ENCODE measurements at places on chromosomes 6 and 20. TPM values are rescaled to one million over a fixed set of nuclear protein-coding genes. Genes with fewer than 3 reads are reported as not detected.
A peak's percentile ranks its signal among the peaks of the same experiment; 100 is the strongest.

The SAYSD1 gene
- total RNA-seq, result 7.4 TPM

DNA sequence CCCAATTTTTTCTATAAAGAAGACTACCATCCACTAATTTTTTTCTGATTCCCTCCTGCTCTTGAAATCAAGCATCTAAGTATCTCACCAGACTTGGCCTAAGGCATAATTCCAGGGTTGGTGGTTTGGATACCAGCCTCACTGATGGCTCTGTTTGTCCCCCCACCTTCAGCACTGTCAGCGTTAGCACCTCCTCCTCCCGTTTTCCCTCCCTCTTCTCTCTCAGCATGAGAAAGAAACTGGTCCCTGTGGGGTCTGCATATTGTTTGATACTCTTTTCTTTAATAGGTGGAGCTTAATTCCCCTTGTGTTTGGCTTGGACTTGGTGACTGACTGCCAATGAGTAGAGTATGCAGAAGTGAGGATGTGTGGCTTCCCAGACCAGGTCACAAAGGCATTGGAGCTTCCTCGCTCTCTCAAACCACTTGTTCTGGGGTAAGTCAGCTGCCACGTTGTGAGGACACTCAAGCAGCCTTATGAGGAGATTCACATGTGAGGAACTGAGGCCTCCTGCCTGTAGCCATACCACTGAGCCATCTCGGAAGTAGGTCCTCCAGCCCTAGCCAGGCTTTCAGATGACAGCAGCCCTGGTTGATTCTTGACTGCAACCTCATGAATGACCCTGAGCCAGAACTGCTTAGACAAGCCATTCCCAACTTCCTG lies 65.2 kb downstream of the RIOK1 start:
- H3K36me3 ChIP-seq, result no peaks in the 10 kb centered on the region
- DNase-seq, result no peak
- no peak overlapping the region for H3K27ac ChIP-seq

- H3K27me3 ChIP-seq, result peaks cover 6% of the 10 kb centered on the region
- H3K4me1 ChIP-seq, result peaks cover 8% of the 10 kb centered on the region
- no peak overlapping the region for H3K27ac ChIP-seq
- DNase-seq, result no peak
Measured at GRCh38 chr6:151257985-151258445, 18.2 kb downstream of the AKAP12 start.

DNA sequence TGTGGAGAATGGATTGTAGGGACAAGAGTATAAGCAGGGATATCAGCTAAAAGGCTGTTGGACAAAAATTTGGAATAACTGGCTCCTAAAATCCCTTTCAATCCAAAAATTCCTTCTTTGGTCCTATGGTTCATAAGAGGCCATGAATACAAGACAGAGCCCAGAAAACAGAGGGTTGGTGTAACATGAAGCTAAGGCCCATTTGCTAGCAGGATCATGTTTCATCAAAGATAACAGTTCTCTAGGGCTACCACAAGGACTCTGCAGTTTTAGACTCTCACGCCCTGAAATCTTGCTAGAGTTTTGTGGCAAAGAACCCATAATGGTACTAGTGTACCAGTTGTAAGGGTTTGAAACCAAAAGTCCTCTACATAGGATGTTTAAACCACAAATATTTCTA lies 327.8 kb upstream of the TBX18 start:
- H3K27ac ChIP-seq, result no peak overlapping the region
- no peaks in the 10 kb centered on the region for H3K27me3 ChIP-seq
- no peaks in the 10 kb centered on the region for H3K36me3 ChIP-seq
- no peaks in the 10 kb centered on the region for H3K4me1 ChIP-seq
- H3K4me3 ChIP-seq, result no peak overlapping the region
- DNase-seq, result no peak

GRCh38 chr6:43263314-43264178 lies 20.3 kb downstream of the TTBK1 start:
- no peak overlapping the region for H3K27ac ChIP-seq
- peaks cover 25% of the 10 kb centered on the region for H3K27me3 ChIP-seq
- 0 out of 2 replicates have a peak, but pooled peaks cover under 1% of the 10 kb centered on the region for H3K4me1 ChIP-seq
- no peaks in the 10 kb centered on the region for H3K36me3 ChIP-seq
- DNase-seq, result peak; percentile 63

The EPM2A gene
- 3.8 TPM for total RNA-seq

GRCh38 chr6:42860036-42860435 lies 19.4 kb upstream of the RPL7L1 start:
- DNase-seq, result no peak
- H3K4me3 ChIP-seq, result no peak overlapping the region
- H3K27ac ChIP-seq, result no peak overlapping the region
- 0 out of 2 replicates have a peak, but pooled peaks cover 4% of the 10 kb centered on the region for H3K4me1 ChIP-seq
- peaks cover 10% of the 10 kb centered on the region for H3K36me3 ChIP-seq

DNA sequence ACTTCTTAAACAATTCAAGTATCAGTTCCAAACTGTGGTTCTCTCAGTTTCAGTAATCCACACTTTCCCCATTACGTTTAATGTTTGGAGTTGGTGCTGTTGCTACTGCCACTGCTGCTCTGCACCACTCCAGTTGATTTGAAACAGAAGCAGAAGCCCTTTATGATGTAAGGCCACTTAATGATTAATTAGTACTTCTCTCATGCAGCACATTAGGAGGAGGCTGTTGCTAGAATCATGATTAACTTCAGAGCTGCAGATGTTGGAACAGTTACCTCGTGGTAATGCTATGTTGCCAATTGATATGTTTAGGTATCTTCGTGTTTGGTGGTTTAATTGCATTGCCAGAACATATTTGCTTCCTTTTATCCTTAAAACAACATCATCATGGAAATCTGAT lies 986.2 kb upstream of the CITED2 start:
- no peaks in the 10 kb centered on the region for H3K27me3 ChIP-seq
- peaks cover 29% of the 10 kb centered on the region for H3K36me3 ChIP-seq

- peak overlapping the region; percentile 98 for H3K4me3 ChIP-seq
- DNase-seq, result peak; percentile 9
- no peaks in the 10 kb centered on the region for H3K27me3 ChIP-seq
- H3K36me3 ChIP-seq, result peaks cover 6% of the 10 kb centered on the region
Measured at GRCh38 chr20:3847429-3847940, 851 bp downstream of the MAVS start.

- DNase-seq, result no peak
- peaks cover 45% of the 10 kb centered on the region for H3K4me1 ChIP-seq
- peak overlapping the region; percentile 12 for H3K27ac ChIP-seq
- H3K27me3 ChIP-seq, result no peaks in the 10 kb centered on the region
- peaks cover 36% of the 10 kb centered on the region for H3K36me3 ChIP-seq
Measured at GRCh38 chr20:59040667-59041066, 1.9 kb downstream of the PRELID3B start.

- H3K36me3 ChIP-seq, result peaks cover 26% of the 10 kb centered on the region
- no peaks in the 10 kb centered on the region for H3K4me1 ChIP-seq
- peak overlapping the region; percentile 82 for H3K4me3 ChIP-seq
- peaks cover 6% of the 10 kb centered on the region for H3K27me3 ChIP-seq
- no peak for DNase-seq
- no peak overlapping the region for H3K27ac ChIP-seq
Measured at GRCh38 chr6:28090917-28091586, 10.7 kb downstream of the ZNF165 start.

- 0 out of 2 replicates have a peak overlapping the region, but pooled peaks have one; percentile 27 for H3K4me3 ChIP-seq
- no peaks in the 10 kb centered on the region for H3K36me3 ChIP-seq
- H3K27me3 ChIP-seq, result peaks cover 2% of the 10 kb centered on the region
- H3K27ac ChIP-seq, result peak overlapping the region; percentile 55
Measured at GRCh38 chr6:125950293-125950692, 6.3 kb upstream of the HINT3 start.

The UBE2V1 gene
- total RNA-seq, result 206 TPM

DNA sequence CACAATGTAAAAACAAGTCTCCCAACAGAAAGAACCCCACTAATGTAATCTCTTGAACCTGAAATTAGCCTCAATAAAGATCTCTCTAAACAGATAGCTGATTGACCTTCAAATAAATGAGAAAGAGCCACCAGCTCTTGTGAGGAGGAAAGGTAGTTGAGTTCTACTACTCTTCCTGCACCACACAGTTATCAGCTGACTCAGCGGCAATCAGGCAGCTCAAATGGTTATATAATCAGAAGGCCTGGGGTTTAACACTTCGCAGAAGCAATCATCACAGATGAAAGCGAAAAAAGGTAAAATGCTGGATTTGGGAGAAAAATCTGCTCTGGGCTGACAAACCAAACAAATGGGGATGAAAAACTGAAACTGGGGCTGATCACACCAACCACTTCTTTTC lies 91.8 kb downstream of the CHD6 start:
- H3K27ac ChIP-seq, result no peak overlapping the region
- peaks cover 35% of the 10 kb centered on the region for H3K4me1 ChIP-seq
- no peak overlapping the region for H3K4me3 ChIP-seq
- DNase-seq, result no peak
- peaks cover 11% of the 10 kb centered on the region for H3K36me3 ChIP-seq

The FOXF2 gene
- 13.7 TPM for total RNA-seq

- H3K27ac ChIP-seq, result peak overlapping the region; percentile 70
- H3K4me3 ChIP-seq, result no peak overlapping the region
- peak; percentile 28 for DNase-seq
- peaks cover 26% of the 10 kb centered on the region for H3K4me1 ChIP-seq
- peaks cover 49% of the 10 kb centered on the region for H3K36me3 ChIP-seq
Measured at GRCh38 chr6:87483929-87484328, 11.2 kb downstream of the SLC35A1 start.

The SIRPD gene
- not detected for total RNA-seq

DNA sequence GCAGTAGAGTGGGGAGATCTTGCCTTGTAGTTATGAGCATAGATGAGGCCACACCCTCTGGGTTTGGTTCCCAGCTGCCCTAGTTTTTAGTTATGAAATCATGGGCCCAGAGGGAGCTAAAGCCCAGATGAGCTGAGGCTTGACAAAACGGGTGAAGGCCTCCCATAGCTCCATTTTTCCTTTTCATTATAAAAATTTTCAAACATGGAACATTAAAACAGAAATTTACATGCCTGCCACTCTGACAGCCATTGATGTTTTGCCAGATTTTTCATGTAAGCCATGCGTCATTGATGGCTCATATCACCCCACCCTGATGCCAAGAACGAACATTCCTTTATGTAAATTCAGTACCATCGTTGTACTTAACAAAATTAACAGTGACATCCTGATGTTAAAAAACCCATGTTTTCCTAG lies 67.9 kb downstream of the IGF2R start:
- H3K36me3 ChIP-seq, result peaks cover 61% of the 10 kb centered on the region
- H3K4me1 ChIP-seq, result peaks cover 67% of the 10 kb centered on the region
- H3K27ac ChIP-seq, result peak overlapping the region; percentile 89

DNA sequence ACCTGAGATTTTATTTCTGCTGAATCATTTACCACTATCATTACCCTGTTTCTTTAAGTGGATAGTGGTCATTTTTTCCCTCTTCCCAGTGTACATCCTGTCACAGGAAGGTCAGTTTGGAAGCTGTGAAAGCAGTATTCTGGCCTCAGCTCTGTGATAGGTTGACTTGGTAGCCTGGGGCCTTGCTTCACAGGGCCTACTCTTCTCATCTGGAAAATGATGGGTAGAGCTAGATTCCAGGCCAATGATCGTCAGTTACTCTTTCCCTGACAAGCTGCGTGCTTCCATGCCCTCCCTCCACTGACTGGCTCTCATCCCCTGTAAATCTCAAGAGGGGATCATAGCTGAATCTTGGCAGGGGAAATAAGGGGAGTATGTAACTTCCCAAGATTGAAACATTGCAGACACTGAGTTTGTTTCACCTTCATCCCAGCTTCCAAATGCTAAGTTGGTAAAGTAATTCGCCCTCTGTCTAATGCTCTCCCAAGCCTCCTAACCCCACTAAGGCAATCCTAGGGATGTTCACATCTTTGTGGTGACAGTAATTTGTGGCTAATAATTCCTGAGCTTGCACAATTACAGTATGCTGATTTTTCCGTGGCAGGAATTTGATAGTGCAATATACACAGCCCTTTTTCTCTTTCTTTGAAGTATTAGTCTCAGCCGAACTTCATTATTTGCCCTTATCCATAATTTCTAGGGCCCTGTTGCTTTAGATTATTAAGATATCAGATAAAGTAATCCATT lies 51.2 kb downstream of the VAPB start:
- peaks cover 1% of the 10 kb centered on the region for H3K27me3 ChIP-seq
- peaks cover 26% of the 10 kb centered on the region for H3K4me1 ChIP-seq
- no peak for DNase-seq
- H3K27ac ChIP-seq, result peak overlapping the region; percentile 46
- no peak overlapping the region for H3K4me3 ChIP-seq
- peaks cover 51% of the 10 kb centered on the region for H3K36me3 ChIP-seq

The RAD21L1 gene
- 0.67 TPM for total RNA-seq

DNA sequence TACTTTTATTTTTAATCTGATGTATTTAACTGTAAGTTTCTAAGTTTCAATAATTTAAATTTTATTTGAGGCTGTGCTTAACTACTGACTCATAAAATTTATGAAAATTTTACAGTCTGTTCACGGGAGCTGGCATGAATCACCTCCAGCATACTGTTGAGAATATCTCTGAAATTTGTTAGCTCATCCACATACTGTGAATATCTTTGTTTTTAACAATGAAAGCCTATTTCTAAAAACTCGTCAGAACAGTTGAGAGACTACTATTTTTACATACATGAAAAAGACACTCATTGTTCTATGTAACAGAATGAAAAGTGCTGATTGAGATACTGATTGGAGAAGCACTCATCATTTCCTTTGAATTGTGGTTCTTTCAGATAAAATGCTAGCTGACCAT lies 749.3 kb downstream of the TENT5A start:
- H3K27me3 ChIP-seq, result peaks cover 1% of the 10 kb centered on the region
- no peak overlapping the region for H3K27ac ChIP-seq

- peaks cover 48% of the 10 kb centered on the region for H3K4me1 ChIP-seq
- peak overlapping the region; percentile 93 for H3K4me3 ChIP-seq
- H3K27ac ChIP-seq, result peak overlapping the region; percentile 82
- H3K27me3 ChIP-seq, result no peaks in the 10 kb centered on the region
Measured at GRCh38 chr6:131061041-131061750, 1.8 kb downstream of the EPB41L2 start.

DNA sequence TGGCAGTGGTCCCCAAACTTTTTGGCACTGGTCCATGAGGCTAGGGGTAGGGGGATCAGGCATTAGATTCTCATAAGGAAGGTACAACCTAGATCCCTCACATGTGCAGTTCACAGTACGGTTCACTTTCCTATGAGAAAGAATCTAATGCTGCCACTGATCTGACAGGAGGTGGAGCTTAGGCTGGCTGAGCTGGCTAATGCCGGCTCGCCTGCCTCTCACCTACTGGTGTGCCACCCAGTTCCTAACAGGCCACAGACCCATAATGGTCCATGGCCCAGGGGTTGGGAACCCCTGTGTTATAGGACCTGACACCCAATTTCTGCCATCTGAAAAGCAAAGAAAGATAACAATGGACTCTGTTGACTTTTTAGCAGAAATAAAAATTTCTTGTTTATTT lies 199.6 kb downstream of the GMPR start:
- H3K4me3 ChIP-seq, result no peak overlapping the region
- H3K27me3 ChIP-seq, result no peaks in the 10 kb centered on the region
- no peak overlapping the region for H3K27ac ChIP-seq

- no peak for DNase-seq
- H3K4me3 ChIP-seq, result no peak overlapping the region
- no peaks in the 10 kb centered on the region for H3K36me3 ChIP-seq
- H3K27me3 ChIP-seq, result no peaks in the 10 kb centered on the region
- H3K4me1 ChIP-seq, result no peaks in the 10 kb centered on the region
Measured at GRCh38 chr6:98498144-98498775, 336.1 kb upstream of the POU3F2 start.

Measured in HFFc6 (cell line).